ENCODE measurements at places on chromosomes 5 and 9.

- no peak for DNase-seq
Measured at GRCh38 chr9:91428436-91428835, 4.8 kb upstream of the NFIL3 start.

DNA sequence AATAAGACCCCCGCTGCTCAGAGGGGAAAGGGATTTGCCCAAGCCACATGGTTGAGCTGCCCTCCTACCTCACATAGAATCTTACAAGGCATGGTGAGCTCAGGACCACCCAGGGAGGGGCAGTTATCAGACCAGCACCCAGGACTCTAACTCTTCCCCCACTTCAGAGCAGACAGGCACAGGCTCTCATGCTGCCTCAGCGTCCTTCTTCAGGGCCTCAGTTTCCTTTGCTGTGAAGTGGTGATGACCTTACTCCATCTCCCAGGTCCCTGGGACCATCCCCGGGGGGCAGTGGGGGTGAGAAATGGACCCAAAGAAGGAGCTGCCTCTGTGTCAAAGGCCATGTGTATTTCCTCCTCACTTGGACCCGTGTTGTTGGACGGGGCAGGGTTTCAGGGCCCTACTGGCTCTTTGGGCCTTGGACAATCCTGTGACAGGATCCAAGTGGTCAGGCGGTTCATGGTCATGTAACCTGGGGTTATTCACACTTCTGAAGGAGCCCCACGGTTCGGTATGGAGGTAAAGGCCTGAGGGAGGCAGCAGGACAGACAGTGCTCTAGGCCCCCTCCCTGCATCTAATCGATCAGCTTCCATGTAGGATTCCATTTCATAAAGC is 31.7 kb upstream of the CSF1R start:
- no peak for DNase-seq

GRCh38 chr5:9249231-9249630 is 296.6 kb downstream of the SEMA5A start:
- DNase-seq, result no peak

DNA sequence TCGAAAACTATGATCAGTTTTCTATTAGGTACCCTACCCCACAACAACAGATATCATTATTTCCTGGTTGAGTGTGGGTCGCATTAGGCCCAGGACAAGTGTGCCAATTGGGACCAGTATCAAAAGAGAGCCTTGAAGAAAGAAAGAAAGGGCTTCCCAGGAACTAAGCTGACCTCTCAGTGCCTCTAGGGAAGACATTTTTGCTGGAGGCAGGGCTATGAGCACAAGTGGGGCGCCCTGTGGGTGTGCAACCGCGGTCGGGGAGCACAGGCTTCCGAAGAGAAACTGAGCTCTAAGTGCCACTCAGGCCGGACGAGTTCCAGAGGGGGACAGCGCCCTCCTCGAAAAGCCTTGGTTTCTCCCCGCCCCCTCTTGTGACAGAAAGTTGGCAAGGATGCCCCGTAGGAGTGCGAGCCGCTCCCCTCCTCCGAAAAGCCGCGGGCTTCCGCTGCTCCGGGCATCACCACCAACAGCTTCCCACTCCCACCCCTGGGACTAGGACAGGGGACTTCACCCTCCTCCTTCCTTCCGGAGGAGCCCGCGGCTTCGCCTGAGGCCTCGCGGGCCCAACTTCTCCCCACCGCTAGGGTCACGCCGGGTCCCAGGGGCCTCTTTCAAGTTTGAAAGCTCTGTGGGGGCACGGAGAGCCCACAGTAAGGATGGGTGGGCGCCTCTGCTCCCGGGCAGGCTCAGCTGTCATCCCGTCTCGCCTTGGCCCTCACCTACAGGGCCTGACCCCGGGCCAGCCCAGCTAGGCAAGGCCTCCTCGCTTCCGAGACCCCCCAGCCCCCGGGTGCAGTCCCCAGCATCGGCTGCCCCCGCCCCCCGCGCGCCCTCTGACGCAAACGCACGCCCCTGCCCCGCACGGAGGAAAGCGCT is 2.0 kb downstream of the NR2F1-AS1 start:
- DNase-seq, result peak; percentile 40

- no peak for DNase-seq
Measured at GRCh38 chr5:37831821-37832534, 7.9 kb downstream of the GDNF start.

DNA sequence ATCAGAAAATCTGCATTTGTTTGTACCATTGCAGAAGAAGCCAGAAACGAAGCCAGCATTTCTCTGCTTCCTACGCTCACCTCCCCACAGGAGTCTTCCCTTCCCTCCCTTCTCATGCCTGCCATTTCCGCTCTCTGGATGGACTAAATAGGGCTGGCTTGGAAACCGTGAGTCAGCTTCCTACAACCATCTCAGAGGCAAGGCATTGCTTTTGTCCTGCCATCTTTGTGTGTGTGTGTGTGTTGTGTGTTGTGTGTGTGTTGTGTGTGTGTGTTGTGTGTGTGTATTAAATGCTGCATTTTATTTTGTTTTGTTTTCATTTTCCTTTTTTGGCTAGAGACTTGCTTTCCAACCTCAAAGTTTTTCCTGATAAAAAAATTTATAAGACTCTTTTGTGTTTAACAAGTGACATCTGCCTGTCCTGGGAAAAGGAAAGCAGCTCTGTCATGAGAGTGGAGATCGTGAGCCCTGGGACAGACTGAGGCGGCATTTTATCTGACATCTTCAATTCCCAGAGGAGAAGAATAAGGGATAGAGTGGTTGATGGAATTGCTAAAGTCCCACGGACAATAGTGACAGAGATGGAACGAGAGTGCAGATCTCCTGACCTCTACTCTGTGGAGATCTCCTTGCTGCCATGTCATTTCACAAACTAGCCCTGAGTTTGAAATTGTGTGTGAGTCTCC is 7.5 kb upstream of the EGFLAM start:
- no peak for DNase-seq

- DNase-seq, result no peak
Measured at GRCh38 chr5:102875721-102876123, 120.6 kb downstream of the PAM start.

- no peak for DNase-seq
Measured at GRCh38 chr5:3226196-3226920, 369.3 kb upstream of the IRX1 start.

DNA sequence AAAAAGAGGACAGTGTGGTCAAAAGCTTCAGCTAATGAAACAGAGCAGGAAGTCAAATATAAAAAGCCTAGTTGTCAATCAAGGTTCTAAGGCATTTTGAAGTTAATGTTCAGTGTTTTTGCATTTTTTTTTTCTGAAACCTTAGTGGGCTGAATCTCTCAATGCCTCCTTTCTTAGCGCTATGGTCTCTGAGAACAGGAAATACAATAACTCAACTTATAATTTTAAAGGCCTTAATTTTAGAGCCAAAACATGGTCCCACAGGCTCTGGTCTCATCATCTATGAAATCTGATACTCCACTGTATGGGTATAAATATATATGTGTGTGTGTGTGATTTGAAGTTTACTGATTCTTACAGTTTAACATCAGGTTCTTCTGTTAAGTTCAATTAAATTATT is 63.3 kb upstream of the DPYSL3 start:
- DNase-seq, result no peak

- no peak for DNase-seq
Measured at GRCh38 chr9:77714077-77714549, 66.0 kb upstream of the GNA14 start.

GRCh38 chr5:98768160-98768959 is 5.1 kb upstream of the RGMB start:
- peak; percentile 63 for DNase-seq

GRCh38 chr9:14532456-14533115 is 160.6 kb downstream of the ZDHHC21 start:
- no peak for DNase-seq

DNA sequence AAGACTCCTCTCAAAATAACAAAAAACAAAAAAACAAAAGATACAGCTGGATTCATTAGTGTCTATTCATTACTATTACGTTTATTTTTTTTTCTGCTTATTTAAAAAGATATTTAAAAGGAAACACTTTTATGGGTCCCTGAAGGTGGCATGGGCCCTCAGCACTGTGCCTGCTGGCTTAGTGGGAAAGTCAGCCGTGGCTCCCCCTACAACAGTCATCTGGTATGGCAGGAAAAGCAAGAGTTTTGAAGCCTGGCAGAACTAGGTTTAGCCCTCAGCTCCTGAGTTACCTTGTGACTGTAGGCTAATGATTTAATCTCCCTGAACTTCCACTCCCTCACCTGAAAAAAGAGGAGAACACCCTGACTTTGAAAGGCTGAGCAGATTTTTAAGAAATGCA is 135.6 kb downstream of the GOLPH3 start:
- DNase-seq, result no peak

DNA sequence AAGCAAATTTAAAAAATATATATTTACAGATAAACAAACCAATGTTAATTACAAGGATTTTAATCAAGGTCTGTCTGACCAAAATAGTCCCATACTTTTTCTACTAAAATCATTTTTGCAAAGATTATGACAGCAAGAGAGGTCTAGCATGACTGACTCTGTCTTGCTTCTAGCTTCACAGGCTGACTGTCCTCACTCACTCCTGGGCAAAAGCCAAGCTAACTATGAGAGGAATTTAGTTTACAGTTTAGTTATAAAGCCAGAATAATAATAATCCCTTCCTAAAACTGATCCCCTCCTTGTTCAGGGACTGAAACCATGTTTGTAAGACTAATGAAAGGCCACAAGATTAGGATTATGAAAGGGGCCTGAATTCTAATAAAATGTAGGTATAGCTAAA is 45.5 kb upstream of the HMGCS1 start:
- DNase-seq, result no peak

DNA sequence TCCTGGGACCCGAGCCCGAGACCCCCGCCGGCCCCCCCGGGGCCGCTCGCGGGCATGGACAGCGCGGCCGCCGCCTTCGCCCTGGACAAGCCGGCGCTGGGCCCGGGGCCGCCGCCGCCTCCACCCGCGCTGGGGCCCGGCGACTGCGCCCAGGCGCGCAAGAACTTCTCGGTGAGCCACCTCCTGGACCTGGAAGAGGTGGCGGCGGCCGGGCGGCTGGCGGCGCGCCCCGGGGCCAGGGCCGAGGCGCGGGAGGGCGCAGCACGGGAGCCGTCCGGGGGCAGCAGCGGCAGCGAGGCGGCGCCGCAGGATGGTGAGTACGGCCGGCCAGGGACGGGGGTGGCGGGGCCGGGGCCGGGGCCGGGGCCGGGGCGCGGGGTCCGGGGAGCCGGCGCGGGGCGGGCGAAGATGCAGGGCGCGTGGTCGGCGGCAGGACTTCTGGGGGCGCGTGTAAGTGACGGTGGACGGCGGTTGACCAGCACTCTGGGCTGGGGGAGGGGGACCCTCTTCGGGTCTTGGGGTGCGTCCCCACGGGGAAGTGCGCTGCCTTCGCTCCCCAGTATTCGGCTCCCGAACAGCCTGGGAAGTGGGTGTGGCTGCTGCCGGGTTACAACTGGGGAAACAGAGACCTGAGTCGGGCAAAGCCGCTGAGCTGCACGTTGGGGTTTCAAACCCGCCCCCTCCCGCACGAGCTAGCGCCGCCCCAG is 520 bp downstream of the PRRX2 start:
- DNase-seq, result no peak

DNA sequence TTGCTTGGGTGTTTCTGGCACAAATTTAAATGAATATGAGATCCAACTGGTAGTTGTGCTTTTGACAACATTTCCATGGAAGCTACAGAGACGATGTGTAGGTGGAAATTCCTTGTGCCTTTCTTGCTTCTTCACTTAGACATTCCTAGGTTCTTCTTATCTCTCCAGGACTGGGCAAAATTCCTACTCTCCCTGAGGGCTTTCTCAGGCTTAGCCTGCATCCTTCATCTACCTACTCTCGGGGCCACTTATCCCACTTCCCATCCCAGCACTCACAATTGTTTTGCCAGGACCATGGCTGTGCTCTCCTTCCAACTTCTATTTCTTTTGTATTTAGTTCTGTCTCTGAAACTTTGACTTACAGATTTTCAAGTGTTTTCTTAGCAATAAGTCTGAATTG is 17.8 kb upstream of the SPINK1 start:
- no peak for DNase-seq

DNA sequence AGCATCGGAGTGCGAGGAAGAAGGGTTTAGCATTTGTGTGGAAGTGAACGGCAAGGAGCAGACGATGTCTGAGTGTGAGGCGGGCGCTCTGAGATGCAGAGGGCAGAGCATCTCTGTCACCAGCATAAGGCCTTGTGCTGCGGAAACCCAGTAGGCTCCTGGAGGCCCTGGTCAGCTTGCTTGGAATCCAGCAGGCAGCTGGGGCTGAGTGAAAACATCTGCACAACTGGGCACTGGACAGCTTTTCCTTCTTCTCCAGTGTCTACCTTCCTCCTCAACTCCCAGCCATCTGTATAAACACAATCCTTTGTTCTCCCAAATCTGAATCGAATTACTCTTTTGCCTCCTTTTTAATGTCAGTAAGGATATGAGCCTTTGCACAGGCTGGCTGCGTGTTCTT is 72.1 kb downstream of the C7 start:
- DNase-seq, result no peak

DNA sequence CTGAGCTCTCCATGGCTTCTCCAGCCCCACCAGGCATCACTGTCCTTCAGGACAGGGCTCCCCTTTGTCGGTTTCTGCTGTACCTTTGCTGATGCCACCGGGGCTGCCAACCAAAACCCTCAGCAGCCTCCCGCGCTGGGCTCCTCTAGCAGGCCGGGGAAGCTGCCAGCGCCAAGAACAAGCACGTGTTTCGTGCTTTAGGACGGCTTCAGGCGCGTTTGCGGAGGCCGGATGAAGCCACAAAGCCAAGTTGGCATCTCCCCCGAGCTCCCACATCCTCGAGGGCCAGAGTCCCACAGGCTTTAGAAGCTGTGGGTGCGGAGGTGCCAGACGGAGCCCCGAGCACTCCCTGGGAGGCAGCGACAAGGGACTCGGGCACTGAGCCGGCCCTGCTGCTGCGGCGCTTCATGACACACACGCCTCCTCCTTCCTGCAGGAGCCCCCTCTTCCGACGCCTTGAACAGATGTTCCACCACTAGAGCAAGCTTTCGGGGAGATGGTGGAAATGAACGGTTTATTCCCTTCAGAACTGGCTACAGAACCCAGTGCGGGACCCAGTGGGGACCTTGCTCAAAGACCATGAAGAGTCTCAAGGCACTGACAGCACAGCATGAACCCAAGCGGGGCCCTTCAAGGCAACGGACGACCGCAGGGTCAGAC is 36.7 kb downstream of the SARDH start:
- peak; percentile 50 for DNase-seq

- DNase-seq, result no peak
Measured at GRCh38 chr5:69000949-69001348, 92.9 kb upstream of the SLC30A5 start.

DNA sequence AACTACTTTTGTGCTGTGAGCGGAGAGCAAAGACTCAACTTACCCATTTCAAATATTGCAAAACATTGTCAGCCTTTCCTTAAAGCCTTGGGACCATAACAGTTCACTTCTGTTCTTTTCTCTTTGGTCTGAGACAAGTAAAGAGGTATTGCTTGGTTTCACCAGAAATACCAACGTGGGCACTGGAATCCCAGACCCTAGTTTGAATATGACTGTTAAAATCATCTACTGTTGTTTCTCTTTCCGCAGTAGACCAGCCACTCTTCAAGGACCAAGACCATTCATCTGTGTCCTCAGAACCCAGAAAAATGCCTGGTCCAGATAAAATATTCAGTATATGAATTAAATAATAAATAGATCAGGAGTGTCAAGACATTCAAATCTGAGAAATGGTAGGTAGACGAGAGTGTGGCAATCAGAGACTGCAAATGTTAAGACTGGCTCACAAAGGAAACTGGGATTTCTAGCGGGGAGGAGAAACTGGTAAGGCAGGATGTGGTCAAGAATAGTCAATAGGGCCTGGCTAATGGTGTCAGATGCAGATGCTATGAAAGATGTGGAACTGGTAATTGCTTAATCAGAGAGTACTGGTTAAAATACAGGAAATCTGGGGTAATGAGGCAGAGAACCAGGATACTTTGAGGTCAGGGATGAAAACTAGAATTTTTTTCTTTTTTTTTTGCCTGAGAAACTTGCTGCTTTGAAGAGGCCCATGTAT is 82.1 kb upstream of the IL33 start:
- no peak for DNase-seq

- DNase-seq, result no peak
Measured at GRCh38 chr9:116149844-116150243, 3.7 kb upstream of the PAPPA start.
